Activated CD8-positive, alpha-beta memory T cell treated with anti-CD3 and anti-CD28 coated beads for 1 hour (primary cell): ENCODE measurements at places on chromosomes 11 and 22.

GRCh38 chr22:50621356-50621880, 6.5 kb downstream of the ARSA start:
- no peak for DNase-seq

- DNase-seq = no peak
Measured at GRCh38 chr11:35933320-35933871, 10.5 kb upstream of the LDLRAD3 start.

DNA sequence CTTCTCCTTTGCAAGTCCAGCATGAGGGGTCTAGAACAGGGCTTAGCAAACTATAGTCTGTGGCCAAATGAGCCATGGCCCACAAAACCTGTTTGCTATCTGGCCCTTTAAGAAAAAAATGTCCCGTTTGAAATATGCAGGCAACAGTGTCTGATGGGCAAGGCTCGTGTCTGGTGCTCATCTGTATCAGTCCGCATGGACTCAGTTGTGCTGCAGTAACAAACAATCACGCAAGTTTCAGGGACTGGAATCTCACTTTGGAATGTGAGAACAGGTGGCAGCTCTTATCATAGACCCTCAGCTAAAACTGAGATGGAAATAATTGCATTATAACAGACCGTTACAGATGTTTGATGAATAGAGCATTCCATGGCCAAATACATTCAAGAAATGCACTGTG, 19.1 kb upstream of the PVALB start:
- no peak for DNase-seq

DNA sequence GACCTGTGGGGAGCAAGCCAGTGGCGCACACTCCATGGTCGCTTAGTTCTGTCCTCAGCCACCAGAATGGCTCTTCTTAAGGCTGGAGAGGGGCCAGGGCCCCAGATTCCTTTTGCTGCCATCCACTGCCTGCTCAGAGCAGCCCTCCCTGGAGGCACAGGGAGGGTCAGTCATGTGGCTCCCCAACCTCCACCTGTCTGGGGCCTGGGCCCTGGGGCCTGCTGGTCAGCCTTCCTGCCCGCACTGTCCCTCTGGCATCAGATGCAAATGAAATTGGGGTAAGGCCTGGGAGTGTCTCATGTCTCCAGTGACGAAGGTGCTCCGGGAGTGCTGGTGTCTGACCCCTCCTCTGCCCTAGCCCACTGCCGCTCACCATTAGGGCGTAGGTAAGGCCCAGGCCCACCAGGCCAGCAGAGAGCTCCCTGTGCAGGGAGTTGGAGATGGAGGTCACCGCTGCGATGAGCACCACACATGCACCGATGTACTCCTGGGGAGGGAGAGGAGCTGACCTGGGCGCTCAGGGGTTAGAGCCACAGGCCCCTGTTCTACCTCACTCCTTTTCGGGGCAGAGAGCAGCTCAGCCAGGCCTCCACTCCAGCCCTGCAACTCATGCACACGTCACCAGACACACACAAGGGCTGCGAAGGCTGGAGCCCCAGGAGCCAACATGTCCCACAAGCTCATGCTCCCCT, 9.0 kb upstream of the KCNJ11 start:
- DNase-seq = no peak

DNA sequence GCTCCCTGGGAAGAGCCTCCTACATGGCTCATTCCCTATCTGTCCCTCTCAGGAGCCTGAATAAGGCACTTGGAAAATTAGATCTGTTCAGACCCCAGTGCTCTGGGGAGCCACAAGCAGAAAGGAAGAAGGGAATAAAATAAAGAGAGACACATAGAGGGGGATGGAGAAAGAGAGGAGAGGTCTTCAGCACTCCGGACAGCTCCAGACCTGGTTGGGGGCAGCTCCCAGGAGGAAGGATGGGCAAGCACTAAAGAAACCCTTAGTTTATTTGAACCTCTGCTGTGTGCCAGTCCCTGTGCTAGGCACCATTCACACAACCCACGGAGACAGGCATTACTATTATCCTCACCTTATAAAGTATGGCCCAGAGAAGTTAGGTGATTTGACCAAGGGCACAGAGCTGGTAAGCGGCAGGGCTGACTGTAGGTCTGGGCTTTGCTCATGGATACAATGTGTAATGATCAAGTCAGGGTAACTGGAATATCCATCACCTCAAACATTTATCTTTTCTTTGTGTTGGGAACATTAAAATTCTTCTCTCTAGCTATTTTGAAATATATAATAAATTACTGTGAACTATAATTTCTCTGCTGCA, 53.7 kb upstream of the LRRC32 start:
- no peak for DNase-seq

GRCh38 chr11:124442442-124442841, 3.1 kb downstream of the OR8B8 start:
- no peak for DNase-seq

- no peak for DNase-seq
Measured at GRCh38 chr22:49296561-49296960, 531.1 kb downstream of the BRD1 start.

DNA sequence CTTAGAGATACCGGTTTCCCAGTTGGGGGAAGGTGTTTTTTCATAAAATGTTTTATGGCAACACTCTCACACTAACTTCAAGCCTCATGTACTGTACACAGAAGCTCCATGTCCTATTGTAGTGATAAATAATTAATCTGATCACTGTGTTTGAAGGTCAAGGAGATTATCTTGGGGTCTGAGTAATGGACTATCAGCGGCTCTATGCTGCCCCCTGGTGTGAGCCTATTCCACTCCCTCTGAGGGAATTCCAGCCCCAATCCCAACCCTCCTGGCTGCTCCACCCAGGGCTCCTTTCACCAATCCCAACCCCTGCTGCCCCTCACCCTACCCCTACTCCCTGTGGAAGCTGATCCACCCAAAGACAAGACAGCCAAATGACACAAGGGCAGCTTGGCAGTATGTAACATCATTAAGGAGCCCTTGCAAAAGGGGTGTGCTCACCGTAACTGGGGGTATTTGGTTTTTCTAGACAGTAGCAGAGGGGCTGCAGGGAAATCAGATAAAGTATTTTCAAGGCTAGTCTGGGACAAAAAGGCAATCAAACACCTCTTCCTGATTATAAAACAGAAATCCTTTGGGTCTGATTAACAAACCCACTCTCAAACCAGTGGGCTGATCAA, 22.3 kb downstream of the HPS4 start:
- peak; percentile 19 for DNase-seq

DNA sequence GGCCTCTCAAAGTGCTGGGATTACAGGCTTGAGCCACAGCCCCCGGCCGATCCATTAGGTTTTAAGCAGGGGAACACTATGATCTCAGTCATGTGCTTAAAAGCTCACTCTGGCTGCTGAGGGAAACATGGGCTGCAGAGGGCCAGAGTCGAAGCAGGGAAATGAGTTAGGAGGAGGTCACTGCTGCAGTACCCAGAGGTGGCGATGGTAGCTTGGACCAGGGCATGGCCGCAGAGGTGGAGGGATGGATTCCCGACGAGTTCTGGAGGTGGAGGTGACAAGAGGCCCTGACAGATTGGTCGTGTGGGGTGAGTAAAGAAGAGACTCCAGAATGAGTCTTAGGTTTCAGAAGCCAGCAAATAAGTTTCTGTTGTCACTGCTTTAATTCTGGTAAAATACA, 54.4 kb upstream of the INCENP start:
- DNase-seq = no peak

DNA sequence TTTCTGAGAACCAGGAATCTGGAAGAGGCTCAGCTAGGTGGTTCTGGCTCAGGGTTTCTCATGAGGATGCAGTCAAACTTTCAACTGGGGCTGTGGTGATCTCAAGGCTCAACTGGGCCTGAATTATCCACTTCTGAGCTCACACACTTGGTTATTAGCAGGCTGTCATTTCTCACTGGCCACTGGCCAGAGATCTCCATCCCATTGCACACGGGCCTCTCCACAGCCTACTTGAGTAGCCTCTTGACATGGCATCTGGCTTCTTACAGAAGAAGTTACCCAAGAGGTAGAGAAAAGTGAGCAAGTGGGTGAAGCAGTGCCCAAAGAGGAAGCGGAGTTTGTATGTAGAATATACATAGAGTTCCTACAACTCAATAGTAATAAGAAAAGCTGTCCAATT, 16.0 kb downstream of the CALCA start:
- DNase-seq = no peak

DNA sequence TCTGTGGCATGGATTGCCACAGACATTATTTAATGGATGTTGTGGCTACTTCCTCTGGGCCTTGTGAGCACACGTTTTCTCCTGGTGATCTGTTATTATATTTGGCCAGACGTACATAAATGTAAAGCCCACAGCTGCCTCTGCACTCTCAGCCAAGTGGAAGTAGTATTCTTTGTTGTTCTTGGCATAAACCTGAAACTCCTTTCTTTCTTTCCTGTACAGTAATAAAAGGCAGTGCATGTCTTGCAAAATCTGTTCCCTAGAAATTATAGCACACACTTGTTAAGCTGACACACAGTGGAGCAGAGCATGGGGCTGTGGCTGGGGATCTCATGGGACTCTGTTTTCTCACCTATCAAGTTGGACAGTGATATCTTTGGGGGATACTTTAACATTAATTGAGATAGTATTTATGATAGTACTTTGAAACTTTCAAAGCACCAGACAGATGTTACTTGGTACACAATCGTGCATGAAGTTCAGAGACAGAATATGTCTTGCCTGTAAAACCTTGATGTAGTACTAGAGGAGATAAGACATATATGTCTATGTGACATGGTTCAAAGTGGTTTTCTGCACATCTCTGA, 20.9 kb downstream of the PANX1 start:
- no peak for DNase-seq

- no peak for DNase-seq
Measured at GRCh38 chr11:133992121-133992520, 35.4 kb upstream of the IGSF9B start.

DNA sequence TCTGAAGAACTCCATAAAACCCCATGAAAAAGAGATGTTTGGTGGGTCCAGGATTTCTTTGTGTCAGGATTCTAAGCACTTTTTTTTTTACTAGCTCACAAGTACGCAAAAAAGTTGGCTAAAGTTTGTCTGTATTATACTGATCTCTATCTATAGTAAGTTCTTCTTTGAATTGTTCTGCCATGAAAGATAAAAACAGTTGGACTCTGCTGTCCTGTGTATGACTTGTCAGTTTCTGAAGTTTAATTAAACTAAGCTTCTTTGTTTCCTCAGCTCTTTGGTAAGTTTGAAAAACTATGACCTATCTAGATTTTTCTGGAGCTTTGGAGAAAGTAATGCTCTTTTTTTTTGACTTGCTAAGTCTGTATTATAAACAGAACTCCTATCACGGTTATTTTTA, 812.2 kb upstream of the LUZP2 start:
- DNase-seq = no peak

- no peak for DNase-seq
Measured at GRCh38 chr11:10302744-10303557, 1.9 kb upstream of the ADM start.

DNA sequence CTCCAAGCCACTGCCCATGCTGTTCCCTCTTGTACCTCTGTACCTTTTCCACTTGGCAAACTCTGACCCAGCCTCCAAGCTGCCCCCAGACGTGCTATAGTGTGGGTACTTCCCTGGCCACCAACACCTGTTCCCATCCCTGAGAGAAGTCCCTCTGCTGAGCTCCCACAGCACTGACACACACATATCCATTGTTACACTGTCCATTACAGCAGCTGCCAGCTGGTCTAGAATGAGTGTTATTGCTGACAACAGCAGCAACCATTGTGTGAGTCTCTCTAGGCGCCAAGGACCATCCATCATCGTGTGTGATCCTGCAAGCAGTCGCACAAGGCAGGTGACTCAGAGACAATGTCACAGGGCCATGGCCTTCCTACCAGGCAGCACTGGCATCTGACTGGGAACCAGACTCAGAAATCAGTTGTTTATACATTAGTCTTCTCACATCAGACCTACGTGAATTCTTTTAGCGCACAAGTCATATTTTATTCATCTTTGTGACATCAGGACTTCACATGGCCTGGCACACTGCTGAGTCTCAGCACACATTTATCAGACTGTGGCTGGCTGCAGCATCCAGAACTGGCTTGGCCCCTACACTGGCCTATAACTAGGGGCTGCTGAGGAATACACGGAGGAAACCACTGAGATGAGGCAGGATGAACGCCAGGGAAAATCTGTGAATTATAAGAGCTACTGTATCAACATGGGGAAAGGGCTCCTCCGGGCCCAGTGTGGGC, 56.4 kb downstream of the SGSM3 start:
- DNase-seq = no peak

DNA sequence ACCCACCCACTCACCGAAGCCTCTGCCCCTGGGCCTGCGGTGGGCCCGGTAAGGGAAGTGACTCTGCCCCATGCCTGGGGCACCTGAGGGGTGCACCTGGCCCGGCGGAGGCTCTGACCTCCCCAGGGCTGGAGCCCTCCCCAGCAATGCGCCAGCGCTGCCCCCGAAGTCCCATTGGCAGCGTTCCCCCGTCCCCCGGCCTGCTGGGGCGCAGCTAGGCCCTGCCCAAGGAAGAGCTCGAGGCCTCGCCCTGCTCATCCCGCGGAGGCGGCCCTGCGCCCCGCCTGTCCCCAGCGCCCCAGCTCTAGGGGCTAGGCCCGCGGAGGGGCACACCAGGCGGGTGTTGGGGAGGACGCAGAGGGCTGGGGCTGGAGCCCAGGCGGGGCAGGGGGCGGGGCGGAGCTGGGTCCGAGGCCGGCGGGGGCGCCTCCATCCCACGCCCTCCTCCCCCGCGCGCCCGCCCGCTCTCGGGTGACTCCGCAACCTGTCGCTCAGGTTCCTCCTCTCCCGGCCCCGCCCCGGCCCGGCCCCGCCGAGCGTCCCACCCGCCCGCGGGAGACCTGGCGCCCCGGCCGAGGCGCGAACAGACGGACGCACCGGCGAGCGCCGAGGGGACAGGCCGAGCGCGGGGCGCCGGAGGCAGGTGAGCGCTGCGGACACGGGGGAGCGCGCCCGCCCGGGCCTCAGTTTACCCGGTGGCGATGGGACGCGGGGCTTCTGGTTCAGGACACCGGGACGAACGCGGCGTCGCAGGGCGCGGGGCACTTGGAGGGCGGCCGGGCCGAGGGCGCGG, at the start of gene EPS8L2:
EPS8L2 (plus strand) TSS at position 586 of the 793 bp plus-strand sequence. CDS start 3,177 bp downstream, outside the sequence.
- DNase-seq = no peak

DNA sequence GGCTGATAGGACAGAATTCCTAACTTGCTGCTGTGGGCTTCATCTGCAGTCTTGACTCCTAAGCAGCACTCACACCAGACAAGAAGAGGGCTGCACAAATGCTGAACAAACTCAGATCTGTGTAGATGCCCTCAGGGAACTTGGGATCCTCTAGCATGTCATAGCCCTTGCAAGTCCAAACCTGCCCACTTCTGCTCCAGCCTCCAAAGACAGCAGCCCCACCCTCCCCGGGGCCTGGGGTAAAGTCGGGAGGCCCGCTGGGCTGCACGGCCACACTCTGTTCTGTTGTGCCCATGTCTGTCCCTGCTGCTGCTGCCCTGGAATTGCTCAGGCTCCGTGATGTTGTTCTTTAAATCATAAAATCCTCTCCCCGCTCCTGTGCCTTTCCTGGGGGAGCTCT, 28.3 kb downstream of the DRD2 start:
- DNase-seq = no peak

DNA sequence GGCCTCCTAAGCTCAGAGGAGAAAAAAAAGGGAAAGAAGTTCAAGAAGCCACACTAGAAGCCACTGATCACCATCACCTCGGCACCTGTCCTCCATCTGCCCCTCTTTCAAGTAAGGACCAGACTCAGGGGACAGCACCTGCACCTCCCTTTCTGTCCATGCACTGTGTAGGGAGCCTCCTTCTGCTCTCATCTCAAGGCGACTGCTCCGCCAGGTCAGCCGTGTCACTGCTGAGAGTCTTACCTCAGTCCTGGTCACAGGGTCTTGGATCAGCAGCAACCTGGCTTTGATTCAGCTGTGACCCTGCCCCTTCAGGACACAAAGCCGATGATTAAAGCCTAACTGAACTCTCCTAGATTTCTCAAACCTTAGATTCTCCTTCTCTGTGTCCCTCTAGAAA, 101.5 kb downstream of the ZNF280B start:
- DNase-seq = no peak

- DNase-seq = no peak
Measured at GRCh38 chr11:65426839-65427690, 4.5 kb downstream of the NEAT1 start.
